Bronchial epithelial cell (primary cell): ENCODE measurements at places on chromosomes 3 and 15. TPM values are rescaled to one million over a fixed set of nuclear protein-coding genes. Genes with fewer than 3 reads are reported as not detected.

- DNase-seq = peak; percentile 64
Measured at GRCh38 chr3:158659454-158660237, 12.8 kb downstream of the LXN start.

GRCh38 chr3:177465257-177465642 lies 268.0 kb upstream of the TBL1XR1 start:
- DNase-seq = no peak

The KCNAB1 gene
- 0.26 and 0.38 TPM in 2 replicates for total RNA-seq

GRCh38 chr3:30730967-30731366 lies 124.6 kb downstream of the TGFBR2 start:
- no peak for DNase-seq

The GP5 gene
- under 0.01 TPM in 2 replicates for total RNA-seq

GRCh38 chr3:145377301-145377700 lies 783.7 kb downstream of the PLOD2 start:
- DNase-seq = no peak

GRCh38 chr3:111733154-111733553 lies 125.9 kb upstream of the PHLDB2 start:
- DNase-seq = no peak

DNA sequence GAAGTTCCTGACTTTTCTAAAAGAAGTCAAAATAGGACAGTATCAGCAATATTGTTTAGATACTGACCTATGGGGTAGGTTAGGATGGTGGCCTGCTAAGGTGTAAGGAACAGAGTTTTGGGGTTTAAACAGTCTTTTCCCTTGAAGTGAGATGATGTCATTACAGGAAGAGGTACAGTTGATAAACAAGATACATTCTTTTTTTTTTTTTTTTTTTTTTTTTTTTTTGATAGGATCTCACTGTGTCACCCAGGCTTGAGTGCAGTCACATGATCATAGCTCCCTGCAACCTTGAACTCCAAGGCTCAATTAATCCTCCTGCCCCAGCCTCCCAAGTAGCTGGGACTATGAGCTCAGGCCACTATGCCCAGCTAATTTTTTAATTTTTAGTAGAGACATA lies 33.3 kb downstream of the SLC25A36 start:
- no peak for DNase-seq

GRCh38 chr3:137992592-137992991 lies 17.4 kb upstream of the CLDN18 start:
- peak; percentile 11 for DNase-seq

The ACKR2 gene
- 1.3 and 3.3 TPM in 2 replicates for total RNA-seq

GRCh38 chr15:74387621-74388362 lies 20.3 kb upstream of the CYP11A1 start:
- no peak for DNase-seq

- no peak for DNase-seq
Measured at GRCh38 chr3:45425237-45425933, 37.0 kb downstream of the LARS2 start.

DNA sequence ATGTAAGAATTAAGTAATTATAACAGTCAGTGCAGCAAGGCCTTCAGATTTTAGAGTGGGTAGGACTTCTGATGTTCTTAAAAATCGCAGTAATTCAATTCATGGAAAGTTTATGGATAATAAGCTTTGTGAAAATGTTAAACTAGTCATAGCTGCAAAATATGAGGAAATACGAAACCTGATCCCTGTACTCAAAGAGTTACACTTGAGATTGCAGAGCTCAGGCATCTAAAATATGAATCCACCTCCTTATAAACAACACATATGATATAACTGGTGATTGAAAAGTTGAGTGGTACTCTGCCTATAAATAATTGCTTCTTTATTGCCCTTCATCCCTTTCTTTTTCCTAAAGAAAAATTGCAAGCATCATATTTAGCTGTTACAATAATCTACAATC lies 473.3 kb downstream of the OTOL1 start:
- DNase-seq = no peak

GRCh38 chr15:58423205-58423604 lies 8.6 kb upstream of the LIPC start:
- DNase-seq = no peak

The GOLGA8T gene
- 0.13 TPM in 1 of 2 replicates, not detected in the other for total RNA-seq
